Stimulated activated CD4-positive, alpha-beta T cell treated with anti-CD3 and anti-CD28 coated beads, Interleukin-4, amount 100 ng/mL, for 24 hours (primary cell): ENCODE measurements at places on chromosomes 6 and 20.

DNA sequence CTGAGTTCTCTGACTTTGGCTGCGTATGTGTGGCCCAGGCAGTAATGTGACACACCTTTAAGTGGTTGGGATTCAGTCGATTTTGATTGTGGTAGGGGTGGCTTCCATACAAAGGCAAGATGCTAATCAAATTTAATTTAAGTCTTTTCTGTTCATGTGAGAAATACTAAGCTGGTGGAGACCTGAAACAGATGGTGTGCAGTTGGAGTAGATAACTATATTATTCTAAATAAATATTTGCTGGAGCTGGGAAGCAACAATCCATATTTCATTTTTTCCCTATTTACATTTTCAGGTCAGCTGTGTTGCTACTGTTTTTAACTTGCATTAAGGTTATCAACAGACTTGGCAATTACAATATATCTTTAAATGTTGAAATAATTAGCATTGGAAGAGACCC lies 67.4 kb upstream of the C20orf144 start:
- DNase-seq = no peak

- DNase-seq = no peak
Observed at GRCh38 chr6:149213829-149214228, 103.7 kb upstream of the TAB2 start.

DNA sequence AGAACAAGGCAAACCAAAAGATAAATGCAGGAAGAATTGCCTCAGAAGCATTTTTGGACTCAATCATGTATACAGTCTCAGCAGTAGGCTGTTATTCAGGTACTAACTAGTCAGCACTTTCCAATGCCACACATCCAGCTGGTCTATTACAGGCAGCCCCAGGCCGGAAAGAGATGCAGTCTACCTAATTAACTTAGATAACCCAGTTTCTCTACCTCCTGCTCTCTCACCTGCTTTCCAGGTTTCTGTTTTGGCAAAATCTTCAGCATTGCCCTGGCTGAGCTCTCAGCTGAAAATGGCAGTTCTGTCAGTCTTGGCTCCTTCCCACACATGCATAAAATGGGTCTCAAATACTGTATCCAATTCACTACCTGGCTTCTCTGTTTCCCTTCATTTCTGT lies 101.3 kb upstream of the UFL1 start:
- no peak for DNase-seq

DNA sequence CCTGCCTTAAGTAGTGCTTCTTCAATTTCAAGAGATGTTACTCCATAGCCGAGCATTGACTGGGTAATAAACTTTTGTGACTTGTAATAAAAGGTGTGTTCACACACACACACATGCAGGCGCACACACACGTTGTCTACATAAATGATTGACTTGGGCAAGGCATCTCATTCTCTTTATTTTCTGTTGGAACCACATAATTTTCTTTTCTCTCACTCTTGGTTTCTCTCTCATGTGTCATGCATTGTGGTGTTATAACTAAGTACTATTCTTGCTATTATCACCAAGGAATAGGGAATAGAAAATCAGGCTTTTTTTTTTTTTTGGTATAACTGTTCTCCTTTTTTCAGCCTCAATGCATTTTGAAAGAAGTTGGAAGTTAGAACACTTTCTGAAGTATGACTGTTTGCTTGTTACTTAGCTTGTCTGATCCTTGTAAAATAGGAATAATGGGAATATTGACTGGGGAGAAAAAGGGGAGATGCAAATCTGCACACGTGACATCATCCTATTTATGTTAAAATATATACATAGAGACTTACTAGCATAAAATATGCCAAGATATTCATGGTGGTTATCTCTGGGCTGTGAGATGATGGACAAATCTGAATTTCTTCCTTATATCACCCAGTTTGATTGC lies 26.1 kb upstream of the CD83 start:
- no peak for DNase-seq

DNA sequence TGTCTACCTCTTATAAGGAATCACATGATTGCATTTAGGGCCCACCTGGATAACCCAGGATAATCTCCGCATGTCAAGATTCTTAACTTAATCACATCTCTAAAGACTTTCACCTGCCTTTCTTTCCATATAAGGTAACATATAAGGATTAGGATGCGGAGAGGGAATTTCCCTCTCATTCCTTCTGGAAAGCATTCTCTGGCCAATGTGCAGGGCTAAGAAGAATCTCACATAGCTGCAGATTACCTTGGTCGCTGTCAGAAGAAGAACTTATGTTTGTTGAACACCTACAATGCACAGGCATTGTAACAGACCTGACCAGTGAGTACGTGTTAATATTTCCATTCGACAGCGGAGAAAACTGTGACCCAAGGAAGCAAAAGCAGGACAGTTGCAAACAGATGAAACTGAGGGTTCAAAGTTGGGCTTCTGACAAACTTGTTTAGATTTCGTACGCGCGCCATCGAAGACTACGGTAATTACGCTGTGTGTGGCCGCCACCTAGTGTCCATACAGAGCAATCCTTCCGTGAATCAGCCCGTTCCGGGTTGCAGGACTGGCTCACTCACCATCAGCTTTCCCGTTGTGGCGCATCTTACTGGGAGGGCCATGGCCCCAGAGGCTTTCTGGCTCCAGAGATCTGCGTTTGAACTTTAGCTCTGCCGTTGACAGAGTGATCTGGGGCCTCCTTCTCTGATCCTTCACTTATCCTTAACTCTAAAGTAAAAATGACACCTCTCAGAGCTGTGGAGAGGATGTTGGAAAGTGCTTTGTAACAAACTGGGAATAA lies 9.5 kb downstream of the C20orf202 start:
- peak; percentile 74 for DNase-seq

DNA sequence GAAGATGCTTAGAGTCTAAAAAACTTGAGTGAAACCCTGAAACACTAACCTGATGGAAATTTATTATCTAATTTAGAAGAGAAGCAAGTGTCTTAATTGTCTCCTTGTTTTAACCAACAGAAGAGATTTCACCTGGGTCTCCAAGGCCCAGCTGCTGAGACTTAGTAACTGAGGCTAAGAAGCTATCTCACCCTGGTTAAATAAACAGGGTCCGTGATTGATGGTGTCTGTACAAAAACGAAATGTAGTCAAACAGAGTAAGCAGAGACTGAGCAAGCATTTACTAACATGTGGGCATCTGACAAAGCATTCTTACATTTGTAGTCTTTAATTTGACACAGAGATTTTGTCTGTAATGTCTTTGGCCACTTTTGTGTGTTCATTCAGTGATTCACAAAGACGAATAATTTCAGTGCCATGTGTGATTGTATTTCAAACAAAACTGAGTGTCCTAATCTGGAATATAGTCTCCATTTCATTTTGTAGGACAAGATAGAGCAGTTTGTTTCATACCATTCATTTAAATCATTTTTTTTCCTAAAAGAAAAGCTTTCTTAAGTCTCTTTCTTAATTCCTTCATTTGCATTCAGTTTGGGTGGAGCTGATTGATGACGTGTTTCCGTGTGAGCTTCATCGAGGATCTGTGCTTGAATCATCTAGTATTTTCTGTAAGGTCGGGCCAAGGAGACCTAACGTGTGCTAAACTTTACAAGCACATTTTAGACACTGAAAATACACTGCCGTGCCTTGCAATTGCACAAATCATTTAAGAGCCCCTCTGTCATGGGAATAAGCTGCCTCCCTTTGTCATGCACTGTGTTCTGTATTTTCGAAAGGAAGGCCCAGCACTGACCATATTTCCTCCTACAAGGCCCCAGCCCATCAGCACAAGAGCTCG lies 170.6 kb upstream of the QKI start:
- no peak for DNase-seq

GRCh38 chr6:7108964-7109836 lies 1.4 kb downstream of the RREB1 start:
- peak; percentile 45 for DNase-seq

GRCh38 chr20:59703046-59703445 lies 98.7 kb downstream of the PHACTR3 start:
- DNase-seq = no peak

- DNase-seq = no peak
Observed at GRCh38 chr6:82906951-82907350, 158.7 kb downstream of the UBE3D start.

- no peak for DNase-seq
Observed at GRCh38 chr20:36128463-36129159, 25.9 kb upstream of the EPB41L1 start.

GRCh38 chr6:70686548-70687133 lies 19.0 kb downstream of the SMAP1 start:
- DNase-seq = peak; percentile 22

DNA sequence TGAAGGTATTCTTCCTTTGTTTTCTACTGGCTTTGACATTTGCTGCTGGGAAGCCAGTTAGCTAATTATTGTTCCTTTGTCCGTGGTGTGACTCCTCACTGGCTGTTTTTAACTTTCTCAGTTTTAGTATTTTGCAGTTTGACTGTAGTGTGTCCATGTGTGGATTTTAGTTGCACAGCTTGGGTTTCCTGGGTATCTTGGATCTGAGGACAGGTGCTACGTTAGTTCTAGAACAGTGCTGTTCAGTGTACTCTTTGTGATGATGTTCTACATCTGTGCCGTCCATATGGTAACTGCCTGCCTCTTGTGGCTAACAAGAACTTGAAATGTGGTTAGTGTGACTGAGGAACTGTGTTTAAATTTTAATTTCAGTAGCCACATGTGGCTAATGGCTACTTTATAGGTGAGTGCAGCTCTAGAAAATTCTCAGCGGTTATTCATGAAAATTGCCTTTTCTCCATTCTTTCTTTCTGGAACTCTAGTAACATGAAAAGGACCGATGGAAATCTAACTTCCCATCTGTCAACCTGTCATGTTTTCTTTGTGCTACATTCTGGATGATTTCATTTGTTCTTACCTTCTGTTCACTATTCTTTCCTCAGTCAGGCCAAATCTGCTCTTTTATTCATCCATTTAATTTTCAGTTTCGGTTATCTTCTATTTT lies 7.4 kb downstream of the SNX9 start:
- no peak for DNase-seq

GRCh38 chr6:149752600-149753373 lies 3.2 kb downstream of the PCMT1 start:
- DNase-seq = no peak

GRCh38 chr6:29442719-29443118 lies 3.6 kb downstream of the OR10C1 start:
- no peak for DNase-seq

- no peak for DNase-seq
Observed at GRCh38 chr20:31440012-31440659, at the start of gene DEFB123. TSS of gene DEFB123 (plus strand) at chr20:31440632. CDS start at chr20:31440699, 67 bp downstream.

GRCh38 chr20:57869291-57869950 lies 159.6 kb upstream of the PMEPA1 start:
- no peak for DNase-seq

GRCh38 chr6:158322400-158322723 lies 10.1 kb downstream of the TULP4 start:
- no peak for DNase-seq

DNA sequence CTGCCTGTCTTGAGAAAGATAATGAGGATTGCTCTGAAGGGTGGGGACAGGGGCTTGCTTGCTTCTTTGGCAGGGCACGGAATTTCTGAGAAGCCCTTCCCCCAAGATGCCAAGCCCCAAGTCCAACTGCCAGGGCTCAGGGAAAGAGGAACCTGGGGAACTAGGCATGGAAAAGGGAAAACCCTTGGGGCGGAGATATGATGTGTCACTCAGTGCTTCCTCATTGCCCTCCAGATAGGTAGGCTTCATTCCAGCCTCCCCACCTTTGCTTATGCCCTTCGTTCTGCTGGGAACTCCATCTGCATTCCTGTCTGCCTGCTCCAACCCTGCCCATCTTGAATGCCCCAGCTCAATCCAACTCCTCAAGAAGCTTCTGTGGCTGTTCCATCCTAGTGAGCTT lies 61.2 kb downstream of the VEGFA start:
- DNase-seq = no peak

GRCh38 chr6:131183427-131184095 lies 48.3 kb downstream of the AKAP7 start:
- DNase-seq = no peak

DNA sequence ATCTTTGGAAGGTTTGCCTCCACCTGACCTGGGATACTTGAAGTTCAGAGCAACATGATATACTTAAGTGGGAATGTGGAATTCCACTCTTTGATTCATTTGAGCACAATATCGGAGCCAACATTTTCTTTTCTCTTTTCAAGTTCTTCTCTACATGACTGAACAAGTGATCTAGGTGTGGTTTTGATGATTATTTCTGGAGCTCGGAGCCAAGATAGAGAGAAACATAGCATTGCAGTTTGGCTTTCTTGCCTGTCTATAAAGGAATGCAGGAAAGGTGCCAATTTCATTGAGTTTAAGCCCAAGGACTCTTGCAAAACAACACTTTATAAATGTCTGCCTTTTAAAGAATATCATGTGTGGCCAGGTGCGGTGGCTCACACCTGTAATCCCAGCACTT lies 124.2 kb upstream of the FAM83B start:
- no peak for DNase-seq

DNA sequence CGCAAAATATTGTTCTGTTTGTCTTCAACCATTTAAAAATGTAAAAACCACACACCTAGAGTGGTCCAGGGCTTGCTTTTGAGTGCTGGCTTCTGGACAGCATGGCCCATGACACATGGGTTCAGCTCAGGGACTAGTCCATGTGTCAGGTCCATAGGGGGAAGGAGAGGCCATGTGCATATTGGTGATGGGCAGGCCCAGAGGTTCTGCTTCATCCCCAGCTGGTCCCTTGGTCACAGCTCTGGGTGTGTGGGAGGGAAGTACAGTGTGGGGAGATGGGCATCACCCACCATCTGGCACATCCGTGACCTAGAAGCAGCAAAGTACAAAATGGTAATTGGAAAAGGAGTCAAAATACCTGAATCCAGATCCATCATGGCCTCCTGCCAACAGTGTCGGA lies 50.7 kb downstream of the STK35 start:
- DNase-seq = no peak

DNA sequence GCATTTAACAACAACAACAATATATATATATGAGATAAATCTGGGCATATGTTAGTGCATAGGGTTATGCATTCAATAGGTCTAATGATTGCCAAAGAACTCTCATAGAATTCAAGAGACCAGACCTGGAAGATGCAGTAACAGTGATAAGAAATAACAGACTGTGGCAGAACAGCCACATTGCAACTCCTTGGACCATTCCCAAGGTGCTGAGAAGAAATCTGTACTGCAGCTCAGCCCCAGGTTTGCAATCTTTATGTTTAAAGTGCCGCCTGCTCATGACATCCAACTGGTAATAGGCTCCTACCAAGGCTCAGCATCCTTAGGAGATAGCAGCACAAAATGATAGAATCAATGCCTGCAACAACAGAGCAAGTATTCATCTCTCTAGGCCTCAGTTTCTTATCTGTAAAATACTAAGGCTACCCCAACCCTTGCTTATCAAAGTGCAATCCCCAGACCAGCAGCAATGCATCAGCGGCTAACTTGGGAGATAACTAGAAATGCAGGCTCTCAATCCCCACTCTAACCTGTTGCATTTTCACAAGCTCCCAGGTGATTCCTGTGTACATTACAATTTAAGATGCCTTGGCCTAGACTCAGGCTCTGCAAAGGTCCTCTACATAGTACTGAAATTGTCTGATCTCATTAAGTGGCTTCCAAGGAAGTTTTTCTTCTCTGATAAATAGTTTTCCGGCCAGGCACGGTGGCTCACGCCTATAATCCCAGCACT lies 30.6 kb upstream of the PIM1 start:
- DNase-seq = no peak
